ENCODE measurements at places on chromosomes 11 and 22.

GRCh38 chr11:130300567-130300966, 14.2 kb downstream of the ZBTB44 start:
- DNase-seq = no peak

DNA sequence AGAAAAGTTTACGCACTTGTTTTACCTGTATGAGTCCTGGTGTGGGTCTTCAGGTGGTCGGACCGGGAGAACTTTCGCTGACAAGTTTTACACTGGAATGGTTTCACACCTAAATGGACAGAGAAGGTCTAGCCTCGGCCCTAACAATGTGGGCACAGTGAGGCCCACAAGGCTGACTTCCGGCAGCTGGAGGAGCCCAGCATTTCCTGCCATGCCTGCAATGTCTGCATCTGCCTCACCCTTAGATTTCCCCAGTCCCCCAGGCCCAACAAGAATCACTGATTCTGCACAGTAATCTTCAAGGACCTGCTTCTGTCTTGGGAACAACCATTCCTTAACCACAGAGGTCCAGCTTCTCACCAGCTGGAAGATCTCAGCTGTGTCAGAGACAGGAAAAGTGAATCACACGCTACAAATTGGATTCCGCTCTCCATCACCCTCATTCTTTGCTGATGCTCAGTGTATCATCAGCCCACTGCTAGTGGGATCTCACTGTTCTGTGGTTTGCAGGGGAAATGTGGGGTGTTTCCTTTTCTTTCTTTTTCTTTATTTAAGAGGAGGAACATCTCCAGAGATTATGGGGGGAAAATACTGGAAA, 43.3 kb downstream of the WT1 start:
- DNase-seq = peak; percentile 81

GRCh38 chr11:12853652-12854296, 155.3 kb upstream of the RASSF10 start:
- DNase-seq = peak; percentile 97

- no peak for DNase-seq
These were observed 601.7 kb upstream of the ANO3 start for GRCh38 chr11:25730230-25730629.

GRCh38 chr11:126165311-126165720, 46.1 kb downstream of the RPUSD4 start:
- no peak for DNase-seq

- DNase-seq = no peak
These were observed 10.9 kb downstream of the SSH3 start for GRCh38 chr11:67314218-67314617.

- no peak for DNase-seq
These were observed 3.8 kb downstream of the PIM3 start for GRCh38 chr22:49964136-49965090.

GRCh38 chr11:2127482-2128129, 11.6 kb downstream of the IGF2 start:
- DNase-seq = no peak

DNA sequence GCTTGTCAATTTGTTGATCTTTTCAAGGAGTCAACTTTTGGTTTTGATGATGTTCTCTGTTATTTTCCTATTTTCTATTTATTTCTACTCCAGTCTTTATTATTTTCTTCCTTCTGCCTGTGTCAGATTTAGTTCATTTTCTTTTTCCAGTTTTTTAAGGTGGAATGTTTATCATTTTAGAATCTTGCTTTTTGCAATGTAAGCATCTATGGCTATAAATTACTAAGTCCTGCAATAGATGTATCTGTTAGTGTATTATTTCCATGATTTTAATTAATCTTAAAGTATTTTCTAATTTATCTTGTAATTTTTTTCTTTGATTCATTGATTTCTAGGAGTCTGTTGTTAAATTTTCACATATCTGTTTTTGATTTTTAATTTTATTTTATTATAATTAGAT, 81.7 kb downstream of the ARHGAP8 start:
- no peak for DNase-seq

GRCh38 chr11:126830216-126830806, 170.3 kb downstream of the KIRREL3 start:
- no peak for DNase-seq

- no peak for DNase-seq
These were observed 8.3 kb downstream of the NDUFV1 start for GRCh38 chr11:67614730-67615714.

GRCh38 chr22:17866127-17866526, 91.9 kb upstream of the BID start:
- DNase-seq = no peak

- no peak for DNase-seq
These were observed 97.4 kb downstream of the WNT7B start for GRCh38 chr22:45879552-45879949.

GRCh38 chr22:17205432-17205831, 13.8 kb downstream of the ADA2 start:
- no peak for DNase-seq

DNA sequence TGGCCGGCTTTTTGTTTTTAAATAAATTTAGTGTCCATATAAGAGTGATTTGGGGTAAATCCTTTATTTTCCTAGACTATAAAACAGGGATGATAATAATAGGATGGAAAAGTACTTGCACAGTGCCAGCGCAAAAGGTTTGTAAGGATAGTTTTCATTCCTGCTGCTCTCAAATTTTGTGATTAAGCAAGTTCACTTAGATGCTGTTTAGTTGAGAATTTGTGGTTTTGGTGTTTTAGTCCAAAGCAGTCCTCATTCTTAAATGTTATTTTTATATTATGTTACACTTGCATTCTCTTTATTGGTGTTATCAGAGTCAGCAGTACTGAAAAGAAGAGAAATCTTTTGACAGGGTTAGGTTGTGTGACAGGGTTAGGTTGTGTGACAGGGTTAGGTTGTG, 47.9 kb downstream of the PPP6R3 start:
- DNase-seq = peak; percentile 62

DNA sequence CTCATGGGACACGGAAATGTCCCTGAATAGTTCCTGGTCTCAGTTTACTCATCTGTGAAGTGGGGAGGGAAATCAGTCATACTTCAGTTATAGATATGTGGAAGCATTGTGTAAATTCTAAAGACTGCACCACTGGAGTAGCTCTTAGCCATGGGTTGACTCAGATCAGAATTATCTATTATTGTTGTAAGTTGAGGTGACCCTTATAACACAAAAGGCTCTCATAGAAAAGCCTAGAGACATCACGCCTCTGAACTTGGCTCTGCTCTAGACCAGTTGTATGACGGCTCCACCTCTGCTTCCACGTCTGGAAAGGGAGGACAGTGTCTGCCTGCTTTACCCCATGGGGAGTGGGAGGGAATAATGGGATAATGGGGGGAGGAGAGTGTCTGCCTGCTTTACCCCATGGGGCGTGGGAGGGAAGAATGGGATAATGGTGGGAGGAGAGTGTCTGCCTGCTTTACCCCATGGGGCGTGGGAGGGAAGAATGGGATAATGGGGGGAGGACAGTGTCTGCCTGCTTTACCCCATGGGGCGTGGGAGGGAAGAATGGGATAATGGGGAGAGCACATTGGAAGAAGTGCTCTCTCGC, 98.2 kb downstream of the AMOTL1 start:
- DNase-seq = no peak

DNA sequence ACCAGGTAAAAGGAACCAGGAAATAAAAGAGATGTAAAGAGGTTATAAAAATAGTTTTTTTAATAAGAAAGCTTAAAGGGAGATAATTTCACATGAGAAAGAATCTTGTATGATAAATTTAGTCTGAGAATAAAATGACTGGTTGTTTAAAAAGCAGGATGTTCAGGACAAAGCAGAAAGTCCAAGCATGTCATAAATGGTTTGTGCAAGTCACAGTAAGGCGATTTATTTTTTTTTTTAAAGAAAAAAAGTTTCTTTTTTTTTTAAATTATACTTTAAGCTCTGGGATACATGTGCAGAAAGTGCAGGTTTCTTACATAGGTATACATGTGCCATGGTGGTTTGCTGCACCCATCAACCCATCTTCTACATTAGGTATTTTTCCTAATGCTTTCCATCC, 30.8 kb downstream of the GLYATL2 start:
- no peak for DNase-seq

- DNase-seq = no peak
These were observed 10.4 kb upstream of the GRAMD4 start for GRCh38 chr22:46609724-46610201.

DNA sequence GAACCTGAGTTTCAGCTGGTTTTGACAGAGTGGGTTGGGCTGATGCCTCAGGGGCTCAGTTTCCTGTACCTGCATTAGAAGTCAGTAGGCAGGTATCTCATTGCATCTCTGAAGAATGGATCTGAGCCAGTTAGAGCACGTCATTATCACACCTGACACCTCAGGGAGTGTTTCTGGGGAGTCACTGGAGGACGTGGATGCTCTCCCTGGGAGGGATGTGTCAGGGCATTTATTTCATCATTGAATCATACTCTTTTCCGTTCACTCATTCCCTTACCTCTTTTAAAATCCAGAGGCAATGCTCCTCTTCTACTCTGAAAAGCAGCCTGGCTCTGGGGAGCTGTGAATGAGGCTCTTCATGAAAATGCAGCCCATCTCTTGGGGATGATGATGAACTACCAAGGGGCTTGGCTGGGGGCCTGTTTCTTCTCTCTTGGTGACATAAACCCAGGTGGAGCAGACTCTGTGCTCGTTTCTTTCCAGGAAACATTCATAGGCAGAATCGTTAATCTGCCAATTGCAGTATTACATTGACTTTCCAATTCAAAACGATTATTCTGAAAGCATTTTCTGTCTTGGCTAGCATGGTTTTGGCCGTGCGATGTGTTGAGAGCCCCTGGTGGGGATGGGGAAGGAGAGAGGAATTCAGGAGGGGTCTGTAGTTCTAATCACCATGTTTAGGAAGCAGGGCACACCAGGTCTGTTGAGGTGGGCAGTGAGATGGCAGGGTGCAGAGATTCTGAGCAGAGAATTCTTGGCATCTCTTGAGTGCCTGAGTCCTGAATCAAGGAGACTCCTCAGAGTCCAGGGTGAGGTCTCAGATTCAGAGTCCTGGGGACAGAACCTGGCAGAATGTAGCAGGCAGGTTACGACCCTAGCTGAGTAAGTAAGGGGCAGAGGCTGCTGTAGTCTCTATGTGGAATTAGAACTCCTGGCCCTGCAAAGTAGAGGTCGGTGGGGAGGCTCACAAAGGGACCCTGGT, 12.6 kb downstream of the PARVA start:
- DNase-seq = no peak

- DNase-seq = no peak
These were observed 24.3 kb downstream of the LMO2 start for GRCh38 chr11:33867561-33867960.

- peak; percentile 60 for DNase-seq
These were observed 772 bp downstream of the SBF1 start for GRCh38 chr22:50473855-50474671.

DNA sequence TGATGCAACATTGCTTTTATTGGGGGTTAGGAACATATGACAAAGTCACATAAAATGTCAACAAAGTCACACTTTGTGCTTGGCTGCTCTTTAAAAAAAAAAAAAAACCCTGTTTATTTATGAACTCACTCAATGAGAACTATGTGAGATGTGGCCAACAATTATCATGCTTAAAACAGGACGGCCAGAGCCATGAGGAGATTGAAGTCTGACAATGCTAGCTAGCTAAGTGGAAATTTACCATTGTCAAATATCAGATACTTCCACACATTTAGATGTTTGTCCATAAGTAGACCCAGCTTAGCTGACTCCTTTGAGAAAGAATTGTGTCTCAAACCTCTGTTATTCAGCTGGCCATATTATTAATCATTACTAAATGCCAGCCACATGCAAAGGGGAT, 26.9 kb downstream of the BLID start:
- peak; percentile 77 for DNase-seq

DNA sequence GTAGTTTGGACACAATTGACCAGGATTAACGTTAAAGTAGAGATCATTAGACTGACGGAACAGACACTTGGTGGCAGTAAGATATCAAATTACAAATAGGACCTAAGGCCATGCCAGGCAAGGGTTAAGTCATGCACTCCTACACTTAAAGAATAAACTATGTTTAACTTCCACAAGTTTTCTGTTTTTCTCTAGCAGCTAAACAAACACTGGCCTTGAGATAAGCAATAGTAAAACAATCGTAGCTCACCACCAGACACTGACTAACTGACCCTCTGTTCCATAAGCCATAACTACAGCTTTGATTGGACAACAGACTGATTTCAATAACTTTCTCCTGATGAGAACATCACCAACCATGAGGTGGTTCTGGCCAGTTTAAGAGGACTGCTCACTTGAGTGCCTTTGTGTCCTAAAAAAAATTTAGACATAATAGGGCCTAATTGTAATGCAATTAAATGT, 2.0 kb upstream of the CEP126 start:
- peak; percentile 53 for DNase-seq

DNA sequence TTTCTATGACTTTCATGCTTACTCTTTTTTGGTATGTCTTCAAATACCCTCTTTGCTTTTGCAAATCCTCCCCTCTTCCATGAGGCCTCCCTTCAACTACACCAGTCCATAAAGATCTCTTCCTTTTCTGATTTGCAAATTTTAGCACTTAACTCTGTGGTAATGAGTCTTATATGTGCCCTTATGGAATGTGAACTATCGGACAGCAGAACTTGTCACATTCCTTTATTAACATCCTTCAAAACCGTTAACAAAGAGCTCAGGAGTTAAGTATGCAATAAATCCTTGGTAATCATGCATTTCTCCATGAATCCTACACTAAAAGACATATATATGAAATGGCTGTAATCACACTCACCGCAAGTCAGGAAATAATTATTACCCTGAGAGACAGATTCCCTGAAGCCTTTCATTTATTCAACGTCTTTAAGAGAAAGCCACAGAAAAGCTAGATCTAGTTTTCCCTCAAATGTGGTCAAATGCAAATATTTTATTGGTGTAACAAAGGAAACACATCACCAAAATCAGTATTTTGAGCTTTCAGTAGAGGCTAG, 7.4 kb downstream of the CLNS1A start:
- no peak for DNase-seq

DNA sequence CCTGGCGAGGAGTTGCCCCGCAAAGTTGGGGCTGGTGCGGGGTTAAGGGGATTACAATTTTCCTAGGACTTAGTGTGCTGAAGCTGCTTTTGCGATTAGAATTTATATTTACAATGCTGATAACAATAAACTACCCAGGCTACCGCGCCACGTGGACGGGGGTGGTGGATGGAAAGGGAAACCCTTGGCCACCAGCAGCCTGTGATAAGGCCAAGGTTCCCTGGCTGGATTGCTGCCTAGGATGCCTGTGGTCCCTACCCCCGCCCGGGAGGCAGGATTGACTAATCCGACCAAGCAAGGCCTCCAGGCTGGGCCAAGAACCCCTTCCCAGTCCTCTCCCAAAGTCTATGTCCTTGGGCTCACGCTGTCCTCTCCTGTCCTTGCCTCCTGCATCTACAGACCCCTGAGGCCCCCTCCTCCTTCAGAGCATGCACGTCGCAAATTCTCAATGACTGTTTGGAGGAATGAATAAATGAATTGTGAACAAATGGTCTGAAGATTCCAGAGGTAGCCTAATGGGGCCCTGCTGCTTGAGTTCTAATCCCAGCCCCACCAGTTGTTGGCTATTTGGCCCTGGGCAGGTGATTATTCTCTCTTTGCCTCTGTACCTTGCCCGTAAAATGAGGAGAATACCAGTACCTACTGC, 7.6 kb upstream of the CHKA start:
- DNase-seq = peak; percentile 94

All from fibroblast of villous mesenchyme (primary cell).